ENCODE measurements at places on chromosomes 3 and 15.

- DNase-seq: no peak
Observed at GRCh38 chr15:31228980-31229826, 97.4 kb upstream of the KLF13 start.

GRCh38 chr3:100833483-100833882, 124.2 kb downstream of the TFG start:
- peak; percentile 64 for DNase-seq

- DNase-seq: no peak
Observed at GRCh38 chr3:42301446-42302175, 35.6 kb upstream of the CCK start.

- no peak for DNase-seq
Observed at GRCh38 chr15:75836959-75837334, 6.3 kb upstream of the UBE2Q2 start.

DNA sequence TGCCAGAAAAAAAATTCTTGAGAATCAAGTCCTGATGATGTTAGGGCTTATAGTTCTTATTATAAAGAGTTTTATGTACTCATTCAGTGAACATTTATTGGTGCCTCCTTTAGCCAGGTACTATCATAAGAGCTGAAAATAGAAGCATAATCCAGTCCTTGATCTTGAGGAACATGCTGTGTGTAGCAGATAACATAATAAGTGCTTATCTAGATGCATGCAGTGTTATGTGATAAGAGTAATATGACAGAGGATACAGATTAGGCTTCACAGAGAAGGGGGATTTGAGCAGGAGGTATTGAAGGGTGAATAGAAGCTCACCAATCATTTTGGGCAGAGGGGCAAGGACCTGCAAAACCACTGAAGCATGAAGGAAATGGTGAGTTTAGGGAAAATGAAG, 1.1 kb downstream of the CCR2 start:
- no peak for DNase-seq

DNA sequence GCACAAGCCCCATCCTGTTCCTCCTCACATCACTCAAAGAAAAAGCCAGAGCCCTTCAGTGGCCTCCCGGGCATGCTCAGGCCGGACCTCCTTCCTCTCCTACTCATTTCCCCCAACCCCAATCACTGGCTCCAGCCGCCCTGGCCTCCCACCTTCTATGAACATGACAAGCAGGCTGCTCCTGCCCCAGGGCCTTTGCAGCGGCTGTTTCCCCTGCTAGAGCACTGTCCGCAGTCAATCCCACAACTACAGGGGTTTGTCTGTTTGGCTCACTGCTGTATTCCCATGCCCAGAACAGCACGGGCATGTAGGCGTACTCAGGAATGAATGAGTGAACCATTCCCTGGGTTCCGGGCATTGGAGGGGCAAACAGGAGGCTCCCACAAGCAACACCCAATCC, 139.8 kb upstream of the PRR20G start:
- no peak for DNase-seq

GRCh38 chr15:69976366-69976994, 121.2 kb downstream of the TLE3 start:
- no peak for DNase-seq

DNA sequence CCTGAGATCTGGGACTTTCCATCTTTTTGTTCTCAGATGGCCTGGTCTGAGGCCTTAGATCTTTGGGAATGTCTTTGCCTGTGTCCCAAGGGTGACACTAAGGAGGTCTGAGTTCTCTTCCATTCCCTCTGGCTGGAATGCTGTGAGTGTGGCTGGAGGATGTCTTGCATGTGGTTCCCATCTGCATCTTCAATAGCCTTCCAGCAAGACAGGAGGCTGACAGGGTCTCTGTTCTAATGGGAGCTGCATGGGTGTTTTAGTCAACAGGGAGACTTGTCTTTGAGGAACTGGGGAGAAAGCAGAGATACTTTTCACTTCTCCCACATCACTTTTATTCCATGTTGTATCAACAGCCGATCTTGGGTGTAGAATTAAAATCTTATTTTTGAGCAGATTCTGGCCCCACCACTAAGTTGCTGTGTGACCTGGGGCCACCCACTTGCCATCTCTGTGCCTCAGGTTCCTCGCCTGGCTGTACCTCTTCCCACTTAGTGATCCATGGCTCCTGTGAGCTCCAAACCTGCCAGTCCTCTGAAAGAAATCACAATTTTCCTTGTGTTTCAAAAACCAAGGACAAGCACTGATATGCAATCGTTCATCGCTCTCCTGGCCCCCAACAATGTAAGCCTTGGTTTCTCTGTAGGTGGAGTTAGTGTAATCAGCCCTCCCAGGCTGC, 75.2 kb downstream of the LSM3 start:
- no peak for DNase-seq

DNA sequence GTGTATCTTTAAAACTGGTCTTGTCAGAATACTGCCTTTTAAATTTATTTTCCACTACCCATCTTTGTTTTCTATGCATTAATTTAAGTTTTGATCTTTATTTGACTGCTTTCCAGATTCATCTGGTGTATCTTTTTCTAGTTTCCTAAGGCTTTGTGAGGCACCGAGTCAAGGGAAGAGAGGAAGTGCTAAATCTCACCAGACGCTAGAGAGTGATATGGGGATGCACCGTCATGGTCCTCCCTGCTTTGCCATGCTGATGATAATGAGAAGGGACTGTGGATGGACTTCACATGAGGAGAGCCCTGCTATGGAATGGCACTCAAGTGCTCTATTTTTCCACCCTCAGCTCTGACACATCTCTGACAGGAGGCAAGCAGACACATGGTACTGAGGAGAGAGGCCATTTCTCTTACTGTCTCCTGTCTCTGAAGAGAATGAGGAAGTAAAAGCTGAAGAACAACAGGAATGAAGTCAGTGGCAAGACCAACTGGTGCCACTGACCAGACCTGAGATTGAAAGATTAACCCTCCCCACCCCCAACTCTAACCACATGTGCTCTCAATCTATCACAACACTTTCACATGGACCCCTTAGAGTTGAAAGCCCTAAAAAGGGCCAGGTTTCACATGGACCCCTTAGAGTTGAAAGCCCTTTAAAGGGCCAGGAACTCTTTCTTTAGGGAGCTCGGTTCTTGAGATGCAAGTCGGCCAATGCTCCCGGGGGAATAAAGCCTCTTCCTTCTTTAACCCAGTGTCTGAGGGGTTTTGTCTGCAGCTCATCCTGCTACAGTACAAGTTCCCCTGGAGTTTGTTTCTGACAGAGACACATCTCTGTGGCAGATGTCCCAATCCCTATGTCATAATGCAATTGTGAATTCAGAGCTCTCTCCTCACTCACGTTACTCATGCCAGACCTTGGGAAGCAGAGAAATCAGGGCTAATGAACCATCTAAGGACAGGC, at the start of gene IQCF2:
Gene IQCF2 (plus strand): TSS at position 913 of the 963 bp plus-strand sequence. CDS start 52 bp downstream, outside the sequence.
- no peak for DNase-seq

- no peak for DNase-seq
Observed at GRCh38 chr15:67821784-67822440, 3.4 kb upstream of the SKOR1 start.

DNA sequence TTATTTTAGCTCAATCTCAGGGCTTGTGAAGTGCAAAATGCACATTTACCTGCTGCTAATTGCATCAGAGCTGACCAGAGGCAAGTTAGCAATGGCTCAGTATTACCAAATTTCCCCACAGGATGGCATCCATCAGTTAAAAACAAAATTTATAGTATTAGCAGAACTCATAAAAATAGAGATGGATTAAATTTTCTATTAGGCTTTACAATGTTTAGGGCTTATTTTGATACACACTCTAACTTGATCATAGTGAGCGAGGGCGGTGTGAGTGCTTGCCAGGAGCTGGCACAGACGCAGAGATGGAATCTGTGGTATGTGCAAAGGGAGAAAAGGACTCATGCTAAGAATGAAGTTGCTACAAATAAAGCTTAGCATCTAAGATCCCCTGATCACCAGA, 241.0 kb downstream of the NSUN3 start:
- no peak for DNase-seq

DNA sequence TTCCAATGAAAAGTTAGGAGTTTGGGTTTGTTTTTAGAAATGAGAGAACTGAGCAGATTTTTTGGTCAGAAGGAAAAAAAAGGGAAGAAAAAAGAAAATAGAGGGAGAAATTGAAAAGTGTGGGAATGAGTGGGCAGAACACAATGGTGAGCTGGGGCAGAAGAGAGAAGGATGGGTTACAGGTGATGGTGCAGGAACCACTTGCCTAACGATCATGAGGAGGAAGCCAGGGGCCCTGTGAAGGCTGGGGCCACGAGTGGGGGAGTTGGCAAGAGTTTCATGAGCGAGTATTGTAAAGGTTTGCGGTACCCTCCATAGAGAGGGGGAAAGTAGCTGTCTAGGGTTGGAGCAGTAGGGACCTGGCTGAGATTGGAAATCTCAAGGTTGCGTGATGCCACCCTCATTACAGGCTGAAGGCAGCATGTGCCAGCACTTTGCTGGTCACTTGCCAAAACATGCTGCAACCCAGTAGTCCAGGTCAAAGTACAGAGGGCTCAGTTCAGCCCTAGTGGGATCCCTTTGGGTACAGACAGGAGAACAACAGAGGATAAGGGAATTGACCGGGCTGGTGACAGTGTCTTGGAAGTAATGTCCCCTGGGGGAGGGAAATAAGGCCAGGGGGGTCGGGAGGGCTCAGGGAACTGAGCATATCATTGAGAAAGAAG, 6.6 kb downstream of the IVD start:
- no peak for DNase-seq

- DNase-seq: no peak
Observed at GRCh38 chr3:2452249-2452648, 353.6 kb downstream of the CNTN4 start.
